ENCODE measurements at places on chromosomes 2 and 18.
A peak's percentile ranks its signal among the peaks of the same experiment; 100 is the strongest.

DNA sequence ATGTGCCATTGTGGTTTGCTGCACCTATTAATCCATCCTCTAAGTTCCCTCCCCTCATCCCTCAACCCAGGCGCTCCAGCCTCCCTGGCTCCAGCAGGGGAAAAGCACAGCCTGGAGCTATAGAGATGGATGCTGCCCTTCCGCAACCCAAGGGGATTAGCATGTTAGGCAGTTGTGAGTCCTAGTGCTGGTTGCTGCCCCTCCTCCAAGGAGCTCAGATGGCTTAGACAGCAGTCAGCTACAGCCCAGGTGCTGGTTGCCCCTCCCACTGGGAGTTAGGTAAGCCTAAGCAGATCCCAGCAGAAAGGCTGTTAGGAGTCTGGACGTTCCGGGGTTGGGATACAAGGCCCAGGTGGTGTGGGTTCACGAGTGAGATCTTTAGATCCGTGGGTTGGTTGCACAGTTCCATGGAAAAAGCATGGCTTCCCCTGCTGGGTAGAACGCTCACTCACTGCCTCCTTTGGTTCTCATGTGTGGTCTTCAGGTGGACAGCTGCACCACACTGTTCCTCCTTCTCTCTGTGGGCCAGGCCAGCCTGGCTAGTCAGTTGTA, 446.1 kb downstream of the ZNF804A start:
- DNase-seq = no peak

- DNase-seq = no peak
These were observed 129.5 kb upstream of the TMEM200C start for GRCh38 chr18:6024745-6025248.

- DNase-seq = no peak
These were observed 106.8 kb downstream of the C1D start for GRCh38 chr2:67955748-67956603.

DNA sequence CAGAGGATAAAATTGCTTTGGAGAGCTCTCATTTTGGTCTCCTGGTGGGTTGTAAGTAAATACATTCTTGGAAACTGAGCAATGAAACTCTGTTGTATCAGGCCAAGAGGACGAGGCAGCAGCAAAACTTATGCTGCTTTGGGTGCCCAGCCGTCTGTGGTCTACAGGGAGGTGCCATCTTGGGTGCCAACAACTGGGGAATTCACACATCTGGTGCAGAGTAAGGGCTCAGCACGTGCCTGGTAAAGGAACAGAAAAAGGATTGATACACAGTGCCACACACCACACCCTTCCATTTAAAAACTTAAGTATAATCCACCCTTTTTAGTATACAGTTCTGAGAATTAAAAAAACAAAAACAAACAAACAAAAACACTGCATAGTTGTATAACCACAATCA, 221.9 kb downstream of the TSN start:
- DNase-seq = no peak

GRCh38 chr2:106859498-106859897, 26.5 kb downstream of the ST6GAL2 start:
- no peak for DNase-seq

- DNase-seq = peak; percentile 50
These were observed 430 bp upstream of the CHMP1B start for GRCh38 chr18:11850821-11851145.

GRCh38 chr2:98026292-98026691, 30.5 kb upstream of the TMEM131 start:
- no peak for DNase-seq

DNA sequence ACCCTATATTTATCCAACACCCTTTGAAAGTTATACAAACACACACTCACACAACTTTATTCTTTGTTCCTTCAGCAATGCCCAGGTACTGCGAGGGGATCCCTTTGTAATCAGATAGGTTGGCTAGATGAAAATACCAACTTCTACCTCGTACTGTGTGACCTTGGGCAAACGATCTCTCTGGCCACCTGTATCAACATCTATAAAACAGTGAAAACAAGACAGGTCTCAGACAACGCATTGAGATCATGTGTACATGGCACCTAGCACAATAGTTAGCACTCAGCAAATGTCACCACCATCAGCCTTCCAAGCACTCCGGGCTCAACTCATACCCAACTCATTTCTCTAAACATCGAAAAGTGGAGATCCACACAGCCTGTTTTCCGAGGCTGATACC, 118.4 kb upstream of the PPP1CB start:
- DNase-seq = no peak

DNA sequence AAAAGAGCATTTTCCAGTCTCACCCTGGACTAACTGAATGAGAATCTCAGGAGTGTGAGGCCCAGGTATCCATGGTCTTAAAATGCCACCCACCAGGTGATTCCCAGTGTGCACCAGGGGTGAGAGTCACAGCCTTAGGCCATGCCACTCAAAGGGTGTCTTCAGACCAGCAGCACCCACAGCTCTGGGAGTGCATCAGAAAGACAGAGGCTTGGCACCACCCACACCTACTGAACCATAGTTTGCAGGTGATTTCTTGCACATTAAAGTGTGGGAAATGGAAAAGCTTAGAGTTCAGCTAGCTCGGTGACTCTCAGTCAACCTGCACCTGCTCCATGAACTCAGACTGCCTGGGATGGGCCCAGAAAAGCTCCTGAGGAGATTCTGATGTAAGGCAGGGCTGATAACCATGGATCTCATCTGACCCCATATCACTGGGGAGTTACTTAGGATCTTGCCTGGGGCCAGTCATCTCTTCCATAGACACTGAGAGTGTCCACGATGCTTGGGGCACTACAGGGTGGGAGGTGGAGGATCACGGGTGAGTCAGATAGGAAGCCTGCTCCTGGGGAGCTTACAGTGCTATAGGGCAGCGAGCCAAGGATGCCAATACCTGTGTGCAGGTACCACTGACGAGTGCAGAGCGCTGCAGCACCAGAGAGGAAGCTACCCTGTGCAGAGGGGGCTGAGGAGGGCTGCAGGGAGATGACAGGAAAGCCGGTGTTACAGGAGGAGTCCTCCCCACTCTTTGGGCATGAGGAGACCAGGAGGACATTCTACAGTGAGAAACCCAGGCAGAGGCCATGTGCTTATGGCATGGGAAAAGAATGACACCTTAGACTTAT, 4.6 kb downstream of the IL37 start:
- no peak for DNase-seq

- DNase-seq = no peak
These were observed 395.0 kb downstream of the ZNF516 start for GRCh38 chr18:76099931-76100457.

DNA sequence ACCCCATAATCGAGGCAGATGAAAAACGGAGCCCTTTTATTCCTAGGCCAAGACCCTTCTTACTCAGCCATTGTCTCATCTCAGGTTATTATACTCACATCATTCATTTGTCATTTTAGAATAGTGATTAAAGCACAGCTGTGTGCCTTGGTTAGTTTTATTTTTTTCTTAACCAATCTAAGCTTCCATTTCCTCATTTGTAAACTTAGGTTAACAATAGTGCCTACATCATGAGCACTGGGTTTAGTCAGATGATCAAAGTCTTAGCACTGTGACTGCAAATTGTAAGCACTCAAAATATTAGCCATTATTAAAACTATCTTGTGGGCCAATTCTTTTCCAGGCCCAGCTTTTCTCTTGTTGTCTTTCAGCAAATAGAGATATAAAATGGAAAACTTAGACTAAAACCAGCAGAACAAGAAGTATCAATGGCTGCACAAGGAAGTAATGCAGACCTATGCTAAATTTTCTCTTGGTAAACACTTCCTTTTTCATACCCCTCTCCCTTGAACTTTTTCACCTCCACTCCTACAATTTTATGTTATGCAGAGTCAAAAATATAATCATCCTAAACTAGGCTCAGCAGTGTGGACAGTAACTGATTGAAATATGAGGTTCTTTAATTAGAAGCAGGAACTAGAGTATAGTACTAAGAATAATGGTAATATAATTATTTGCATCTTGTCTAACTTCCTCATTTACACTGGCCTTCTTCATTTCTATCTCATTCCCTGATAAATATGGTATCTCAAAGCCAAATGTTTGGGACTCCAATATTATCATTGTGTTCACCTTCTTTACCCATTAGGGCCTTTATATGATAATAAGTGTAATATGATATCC, 21.5 kb upstream of the GALNT3 start:
- DNase-seq = no peak

DNA sequence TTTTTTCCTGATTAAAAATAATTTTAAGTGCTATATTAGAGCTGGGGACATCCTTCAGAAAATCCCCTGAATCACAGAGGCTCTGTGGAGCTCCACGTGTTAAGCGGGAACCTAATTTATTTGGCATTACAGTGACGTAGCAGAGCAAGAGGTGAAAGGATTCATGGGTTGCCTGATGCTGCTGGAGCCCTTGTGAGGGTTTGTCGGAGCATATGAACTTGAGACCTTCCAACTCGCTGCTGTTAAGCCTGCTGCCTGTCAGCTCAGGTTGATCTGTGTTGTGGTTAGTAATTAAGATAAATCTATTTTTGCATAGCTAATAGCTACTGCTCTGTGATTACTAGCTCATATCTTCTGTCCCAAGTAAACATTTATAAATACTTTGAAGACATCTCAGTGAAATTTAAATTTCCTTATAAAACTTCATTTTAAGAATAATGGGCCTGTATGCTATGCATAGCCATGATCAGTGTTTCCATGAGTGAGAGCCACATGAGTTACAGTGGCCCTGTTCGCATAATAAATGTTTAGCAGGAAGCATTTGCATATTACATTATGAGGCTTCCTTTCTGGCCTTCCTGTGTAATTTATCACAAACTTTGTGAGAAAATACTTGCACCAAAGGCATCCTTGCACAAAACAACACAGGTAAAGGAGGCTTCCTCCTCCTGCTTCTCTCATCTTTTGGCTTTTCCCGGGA, 438.9 kb downstream of the PTPRM start:
- no peak for DNase-seq

GRCh38 chr2:199985625-199986207, 30.3 kb downstream of the MAIP1 start:
- DNase-seq = peak; percentile 16

GRCh38 chr2:230862292-230862691, 2.5 kb upstream of the ITM2C start:
- DNase-seq = no peak

DNA sequence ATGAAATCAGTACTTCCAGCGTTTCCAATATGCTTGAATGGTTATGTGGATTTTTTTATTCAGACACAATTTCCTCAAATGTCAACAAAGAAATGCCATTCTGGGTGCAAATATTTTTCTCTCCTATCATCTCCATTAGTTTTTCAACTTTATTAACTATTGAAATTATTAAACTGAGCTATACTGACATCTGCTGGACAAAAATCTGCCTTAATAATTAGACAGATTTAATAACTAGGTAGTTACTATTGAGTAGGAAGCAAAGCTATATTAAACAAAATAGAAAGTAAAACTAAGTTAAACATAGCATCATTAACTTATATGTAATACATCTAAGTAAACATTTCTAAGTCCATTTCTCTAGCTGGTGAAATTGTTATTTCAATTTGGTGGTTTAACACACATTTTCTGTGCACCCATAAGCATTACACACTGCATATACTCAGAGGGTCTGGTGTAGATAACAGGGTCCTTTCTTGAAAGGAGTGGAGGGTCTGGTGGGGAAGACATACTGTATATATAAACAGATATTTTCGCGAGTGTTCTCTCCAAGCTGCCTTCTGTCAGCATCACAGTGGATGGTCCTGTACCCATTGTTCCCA, 77.0 kb downstream of the LANCL1 start:
- DNase-seq = no peak

- DNase-seq = no peak
These were observed 30.5 kb downstream of the NTSR2 start for GRCh38 chr2:11639503-11639902.
